ENCODE measurements at places on chromosomes 4 and X.

GRCh38 chrX:13189380-13189779, 130.5 kb downstream of the ATXN3L start:
- no peak for DNase-seq

- DNase-seq: no peak
Observed at GRCh38 chr4:58209551-58209950, 1099.4 kb upstream of the IGFBP7 start.

GRCh38 chrX:134727363-134727762, 69.1 kb upstream of the PLAC1 start:
- no peak for DNase-seq

GRCh38 chr4:5893004-5893580, at the start of gene CRMP1:
CRMP1 (minus strand) TSS chr4:5893086; CDS start chr4:5892969, 117 bp downstream.
- DNase-seq: peak; percentile 37

DNA sequence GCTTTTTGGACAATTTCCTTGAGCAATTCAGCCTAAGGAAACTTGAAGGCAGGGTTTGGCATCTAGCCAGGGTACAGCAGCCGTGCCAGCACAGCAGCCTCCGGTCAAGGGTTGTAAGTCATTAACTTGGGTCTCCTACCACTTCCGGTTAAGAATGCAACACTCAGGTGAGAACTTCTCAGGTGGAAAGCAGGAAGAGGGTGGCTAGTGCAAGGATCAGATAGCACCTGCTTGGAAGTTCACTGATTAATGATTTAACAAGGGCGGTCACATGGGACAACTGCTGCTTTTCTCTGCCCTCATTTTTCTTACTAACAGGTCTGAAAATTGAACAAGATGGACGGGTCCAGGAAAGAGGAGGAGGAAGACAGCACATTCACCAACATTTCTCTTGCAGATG, 30.1 kb upstream of the SCOC start:
- DNase-seq: no peak

DNA sequence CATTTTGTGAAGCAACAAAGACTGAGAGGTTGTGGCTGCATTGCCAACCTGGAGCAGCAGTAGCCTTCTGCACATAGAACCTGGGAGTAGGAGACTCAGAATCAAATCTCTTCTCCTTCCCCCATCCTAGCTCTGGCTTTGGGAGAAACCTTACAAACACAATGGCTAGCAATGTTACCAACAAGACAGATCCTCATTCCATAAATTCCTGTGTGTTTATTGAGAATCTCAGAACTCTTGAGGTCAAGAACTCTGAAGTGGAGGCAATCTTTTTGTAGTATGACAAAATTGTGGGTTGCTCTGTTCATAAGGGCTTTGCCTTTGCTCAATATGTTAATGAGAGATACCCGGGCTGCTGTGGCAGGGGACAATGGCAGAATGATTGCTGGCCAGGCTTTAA, 406.7 kb upstream of the SPANXN1 start:
- no peak for DNase-seq

DNA sequence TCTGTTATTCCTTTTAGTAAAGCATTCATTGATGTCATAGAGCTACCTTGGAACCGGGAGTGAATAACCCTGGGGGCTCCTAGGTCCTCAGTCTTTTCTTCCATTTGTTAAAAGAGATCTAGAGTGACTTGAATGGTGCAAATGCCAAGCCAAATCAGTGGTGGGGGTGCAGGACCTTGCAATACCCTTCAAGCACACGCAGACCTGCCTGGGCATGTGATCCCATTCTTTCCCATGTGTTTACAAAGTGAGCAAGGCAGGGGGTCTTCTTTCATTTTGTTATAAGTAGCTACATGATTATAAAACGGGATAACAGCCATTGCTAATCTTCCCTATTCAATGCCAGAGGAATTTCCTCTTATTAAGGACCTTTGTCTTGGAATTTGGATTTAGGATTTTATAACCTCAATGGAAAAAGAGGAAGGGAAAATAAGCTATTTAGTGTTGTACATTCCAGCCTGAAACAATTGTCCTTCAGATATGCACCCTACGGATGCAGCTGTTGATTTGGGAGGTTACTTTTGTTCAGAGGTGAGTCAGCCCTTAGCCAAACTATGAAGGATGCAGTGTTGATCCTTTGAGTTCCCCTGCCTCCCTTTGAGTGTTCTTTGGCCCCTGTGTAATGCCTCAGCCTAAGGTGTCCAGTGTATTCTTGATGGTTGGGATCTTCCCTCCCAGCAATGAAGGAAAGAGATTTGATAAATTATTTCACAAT, 623.8 kb upstream of the HTR2C start:
- DNase-seq: no peak

GRCh38 chrX:11119313-11119943, 8.3 kb downstream of the HCCS start:
- DNase-seq: no peak

DNA sequence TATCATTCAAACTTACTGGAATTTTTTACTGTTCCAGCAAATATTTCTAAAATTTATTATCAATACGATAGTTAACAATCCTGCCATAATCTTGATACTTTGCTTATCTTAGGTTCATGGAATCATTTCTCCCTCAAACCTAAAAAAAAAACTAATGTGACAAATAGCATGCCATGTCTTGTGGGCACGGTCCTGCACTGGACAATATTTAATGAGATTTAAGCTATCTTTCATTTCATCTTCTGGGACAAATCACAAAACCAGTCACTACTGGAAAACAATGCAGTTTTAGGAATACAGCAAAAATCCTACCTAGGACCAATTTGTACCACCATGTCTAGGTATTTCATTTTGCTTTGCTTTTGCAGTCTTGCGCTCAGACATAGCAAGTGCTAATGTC, 93.7 kb downstream of the FRYL start:
- no peak for DNase-seq

DNA sequence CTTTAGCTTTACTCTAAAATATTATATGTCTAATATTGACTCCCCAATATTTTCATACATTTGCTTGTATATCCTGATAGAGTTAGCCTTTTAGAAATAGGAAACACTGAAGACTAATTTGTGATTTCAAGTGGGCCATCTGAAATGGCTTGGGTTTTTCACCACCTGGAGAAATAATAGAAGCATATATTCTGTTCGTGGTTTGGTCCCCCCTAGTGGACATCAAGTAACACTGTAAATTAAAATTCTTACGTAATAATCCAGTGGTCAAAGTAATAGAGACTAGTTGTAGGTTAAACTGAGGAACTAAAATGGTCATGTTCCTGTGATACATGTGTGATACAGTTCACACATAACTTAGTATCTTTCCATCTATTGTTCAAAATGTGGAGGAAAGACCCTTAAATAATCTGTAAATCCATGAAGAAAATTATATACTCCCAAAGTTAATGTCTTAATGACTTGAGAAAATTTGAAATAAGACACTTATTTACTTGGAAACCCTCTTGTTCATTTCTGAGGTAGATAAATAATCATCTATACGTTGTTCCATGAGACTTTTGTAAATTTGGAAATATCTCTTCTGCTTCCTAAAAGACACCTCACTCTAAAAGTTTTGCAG, 79.8 kb upstream of the SMARCAD1 start:
- DNase-seq: no peak

DNA sequence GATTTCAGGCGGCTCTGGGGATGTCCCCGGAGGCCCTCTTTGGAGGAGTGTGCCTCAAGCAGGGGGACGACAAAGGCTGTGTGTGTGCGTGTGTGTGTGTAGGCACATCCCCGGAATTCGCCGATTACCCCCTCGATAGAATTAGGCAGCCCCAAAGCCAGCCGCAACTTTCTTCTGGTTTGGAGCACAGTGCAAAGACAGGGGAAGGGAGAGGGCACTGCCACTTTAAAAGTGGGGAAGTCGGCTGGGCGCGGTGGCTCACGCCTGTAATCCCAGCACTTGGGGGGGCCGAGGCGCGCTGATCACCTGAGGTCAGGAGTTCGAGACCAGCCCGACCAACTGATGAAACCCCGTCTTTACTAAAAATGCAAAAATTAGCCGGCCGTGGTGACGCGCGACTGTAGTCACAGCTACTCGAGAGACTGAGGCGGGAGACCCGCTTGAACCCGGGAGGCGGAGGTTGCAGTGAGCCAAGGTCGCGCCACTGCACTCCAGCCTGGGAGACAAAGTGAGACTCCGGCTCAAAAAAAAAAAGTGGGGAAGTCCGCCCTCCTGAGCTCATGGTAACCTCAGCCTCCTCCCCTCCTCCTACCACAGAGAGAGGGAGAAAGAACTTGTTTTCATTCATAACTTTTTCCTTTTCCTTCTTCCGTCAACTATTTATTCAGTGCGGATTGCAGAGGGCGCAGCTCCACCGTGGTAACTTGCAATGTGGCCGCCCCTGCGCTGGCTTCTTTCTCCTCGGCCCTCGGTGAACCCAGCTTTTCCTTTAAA, 2.4 kb downstream of the SPRY1 start:
- DNase-seq: no peak

DNA sequence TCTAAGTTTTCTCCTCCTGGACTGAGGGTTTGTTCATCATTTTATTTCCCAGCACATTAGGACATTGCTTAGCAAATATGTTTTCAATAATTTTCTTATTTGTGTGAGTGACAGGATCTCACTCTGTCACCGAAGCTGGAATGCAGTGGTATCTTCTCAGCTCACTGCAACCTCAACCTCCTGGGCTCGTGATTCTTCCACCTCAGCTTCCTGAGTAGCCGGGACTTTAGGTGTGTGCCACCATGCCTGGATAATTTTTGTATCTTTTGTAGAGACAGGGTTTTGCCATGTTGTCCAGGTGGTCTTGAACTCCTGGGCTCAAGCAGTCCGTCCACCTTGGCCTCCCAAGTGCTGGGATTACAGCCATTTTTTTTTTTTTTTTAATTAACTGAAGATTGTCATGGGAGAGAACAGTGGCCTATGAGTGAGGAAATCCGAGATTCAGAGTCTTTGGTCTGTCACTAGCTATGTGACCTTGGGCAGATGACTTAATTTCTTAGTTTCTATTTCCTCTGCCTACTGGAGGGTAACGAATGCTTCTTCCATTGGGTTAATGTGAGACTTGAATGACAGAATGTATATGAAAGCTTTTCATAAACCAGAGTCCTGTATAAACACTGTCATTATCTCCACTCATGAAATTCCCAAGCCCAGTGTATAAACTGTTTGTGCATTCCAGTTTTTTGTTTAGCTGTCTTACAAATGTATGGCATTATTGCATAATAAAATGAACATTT, 23.9 kb downstream of the MOB1B start:
- DNase-seq: no peak

DNA sequence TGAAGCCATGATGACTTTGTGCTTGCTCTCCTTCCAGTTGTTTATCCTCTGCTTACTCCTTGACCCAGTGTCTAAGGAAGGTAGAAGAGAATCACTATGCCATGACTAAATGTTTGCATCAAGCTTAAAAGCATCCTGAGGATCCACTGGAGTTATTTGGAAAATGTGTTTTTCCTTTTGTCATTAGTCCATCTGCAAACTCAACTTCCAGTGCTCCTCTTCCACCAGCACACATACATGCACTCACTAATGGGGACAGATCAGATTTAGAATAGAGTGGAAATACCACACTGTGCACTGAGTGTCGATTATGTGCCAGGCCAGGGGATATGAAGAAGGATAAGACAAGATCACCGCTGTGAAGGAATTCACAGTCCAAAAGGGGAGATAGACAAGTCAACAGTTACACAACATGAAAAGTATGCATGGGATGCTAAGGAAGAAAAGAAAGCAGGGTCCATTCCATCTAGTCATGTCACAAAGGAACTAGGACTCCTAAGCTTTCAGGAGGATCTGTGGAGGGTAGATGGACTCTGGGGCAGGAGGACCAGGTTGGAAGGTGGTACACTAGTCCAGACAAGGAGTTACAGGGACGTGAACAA, 1.9 kb downstream of the OCIAD2 start:
- no peak for DNase-seq

DNA sequence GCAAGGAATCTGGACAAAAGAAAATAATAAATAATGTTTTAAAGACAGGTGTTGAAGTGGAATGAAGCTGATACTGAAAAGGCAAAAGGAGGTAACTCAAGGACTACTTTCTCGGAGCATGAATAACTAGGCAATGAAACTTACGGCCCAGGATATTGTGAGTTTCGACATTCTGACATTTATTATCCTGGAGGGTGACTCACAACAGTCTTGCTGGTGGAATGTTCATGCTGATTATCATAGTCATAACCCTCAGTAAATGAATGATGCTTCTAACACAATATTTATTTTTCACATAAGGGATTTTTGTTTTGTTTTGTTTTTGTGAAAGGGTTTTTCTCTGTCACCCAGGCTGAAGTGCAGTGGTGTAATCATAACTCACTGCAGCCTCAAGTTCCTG, 147.0 kb upstream of the HPGD start:
- DNase-seq: no peak

GRCh38 chr4:46554760-46555465, 165.0 kb upstream of the GABRA2 start:
- no peak for DNase-seq

DNA sequence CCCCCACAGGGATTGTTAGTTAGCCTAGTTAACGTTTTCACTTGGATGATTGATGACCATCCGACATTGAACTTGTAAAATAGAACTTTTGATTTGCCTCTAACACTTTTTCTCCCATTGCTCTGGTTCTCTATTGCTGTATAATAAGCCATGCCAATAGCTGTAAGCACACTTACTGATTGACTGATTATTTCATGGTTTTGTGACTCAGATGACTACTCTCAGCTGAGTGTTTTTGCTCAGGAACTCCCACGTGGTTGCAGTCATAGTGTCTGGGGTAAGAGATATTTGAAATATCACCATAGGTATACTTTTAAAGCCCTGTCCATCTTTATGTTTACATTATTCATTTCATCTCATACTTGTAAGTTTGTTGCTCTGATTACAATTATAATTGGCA, 1285.5 kb downstream of the STIM2 start:
- DNase-seq: no peak

- no peak for DNase-seq
Observed at GRCh38 chr4:11428231-11428898, at the start of gene HS3ST1. HS3ST1 (minus strand) TSS chr4:11428894; CDS start chr4:11400005, 28,889 bp downstream.

GRCh38 chr4:25466966-25467697, 90.1 kb downstream of the ANAPC4 start:
- no peak for DNase-seq

GRCh38 chr4:20724915-20725314, 24.7 kb downstream of the PACRGL start:
- DNase-seq: no peak

GRCh38 chrX:118989886-118990285, 15.5 kb downstream of the LONRF3 start:
- DNase-seq: no peak

GRCh38 chrX:115360220-115360781, 70.8 kb downstream of the LUZP4 start:
- no peak for DNase-seq

DNA sequence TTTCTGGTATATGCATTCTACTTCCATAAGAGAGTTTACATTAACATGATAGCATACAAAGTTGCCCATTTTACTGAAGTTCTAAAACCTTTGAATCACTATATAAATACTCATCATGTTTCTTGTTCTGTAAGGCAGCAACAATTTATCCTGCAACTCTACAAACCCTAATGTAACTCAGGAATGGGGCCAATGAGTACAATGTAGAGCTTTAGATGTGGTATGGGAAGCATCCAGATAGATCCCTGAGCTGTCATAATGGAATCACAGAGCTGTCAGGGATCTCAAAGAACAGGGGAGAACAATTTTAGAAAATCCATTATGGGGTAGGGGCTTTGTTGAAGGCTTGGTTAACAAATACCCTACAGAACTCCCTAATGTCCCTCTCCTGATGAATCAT, 88.5 kb downstream of the DCUN1D4 start:
- no peak for DNase-seq

- no peak for DNase-seq
Observed at GRCh38 chr4:184680698-184681097, 31.2 kb downstream of the PRIMPOL start.

- DNase-seq: no peak
Observed at GRCh38 chr4:78616046-78616498, 64.5 kb downstream of the ANXA3 start.
